ENCODE measurements at places on chromosomes 1 and 21. TPM values are rescaled to one million over a fixed set of nuclear protein-coding genes. Genes with fewer than 3 reads are reported as not detected.

The OPRD1 gene
- polyA plus RNA-seq, result 0.32 TPM

The MTMR11 gene
- 32.8 TPM for polyA plus RNA-seq

The FAM78B gene
- 1.1 TPM for polyA plus RNA-seq

- DNase-seq, result no peak
Measured at GRCh38 chr1:50265790-50266314, 157.1 kb downstream of the ELAVL4 start.

DNA sequence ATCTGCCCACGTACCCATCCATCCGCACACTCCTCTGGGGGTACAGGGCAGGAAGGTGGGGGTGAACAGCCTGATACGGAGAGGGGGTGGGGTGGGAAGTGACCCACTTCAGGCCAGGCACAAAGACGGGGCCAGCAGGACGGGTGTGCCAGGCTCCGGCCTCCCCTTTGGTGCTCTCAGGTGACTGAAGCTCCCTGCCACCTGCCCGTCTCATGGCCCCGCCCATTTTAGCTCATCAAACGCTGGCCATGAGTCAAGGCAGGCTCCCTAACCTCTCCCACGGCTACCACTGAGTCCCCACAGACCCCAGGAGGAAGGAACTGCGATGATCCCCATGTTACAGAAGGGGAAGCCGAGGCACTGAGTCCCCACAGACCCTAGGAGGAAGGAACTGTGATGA lies 109.6 kb downstream of the CRYAA start:
- no peak for DNase-seq

GRCh38 chr1:12296623-12297022 lies 66.8 kb downstream of the VPS13D start:
- no peak for DNase-seq

DNA sequence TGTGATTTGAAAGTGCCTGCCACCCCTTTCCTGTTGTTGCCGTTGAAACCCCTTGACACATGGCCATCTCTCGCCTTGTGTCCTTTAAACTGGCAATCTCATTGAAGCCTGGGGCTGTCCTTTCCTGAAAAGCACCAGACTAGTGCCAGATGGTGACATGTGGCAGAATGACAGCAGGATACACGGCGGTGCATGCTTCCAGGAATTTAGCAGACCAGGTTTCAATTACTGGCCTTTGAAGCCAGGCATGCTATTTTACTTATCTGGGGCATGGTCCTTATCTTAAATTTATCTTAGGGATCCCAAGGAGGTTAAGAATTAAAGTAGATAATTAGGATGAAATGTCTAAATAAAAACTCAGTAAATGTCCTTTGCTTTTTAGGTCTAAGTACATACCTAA lies 15.2 kb downstream of the PLPPR4 start:
- DNase-seq, result no peak

DNA sequence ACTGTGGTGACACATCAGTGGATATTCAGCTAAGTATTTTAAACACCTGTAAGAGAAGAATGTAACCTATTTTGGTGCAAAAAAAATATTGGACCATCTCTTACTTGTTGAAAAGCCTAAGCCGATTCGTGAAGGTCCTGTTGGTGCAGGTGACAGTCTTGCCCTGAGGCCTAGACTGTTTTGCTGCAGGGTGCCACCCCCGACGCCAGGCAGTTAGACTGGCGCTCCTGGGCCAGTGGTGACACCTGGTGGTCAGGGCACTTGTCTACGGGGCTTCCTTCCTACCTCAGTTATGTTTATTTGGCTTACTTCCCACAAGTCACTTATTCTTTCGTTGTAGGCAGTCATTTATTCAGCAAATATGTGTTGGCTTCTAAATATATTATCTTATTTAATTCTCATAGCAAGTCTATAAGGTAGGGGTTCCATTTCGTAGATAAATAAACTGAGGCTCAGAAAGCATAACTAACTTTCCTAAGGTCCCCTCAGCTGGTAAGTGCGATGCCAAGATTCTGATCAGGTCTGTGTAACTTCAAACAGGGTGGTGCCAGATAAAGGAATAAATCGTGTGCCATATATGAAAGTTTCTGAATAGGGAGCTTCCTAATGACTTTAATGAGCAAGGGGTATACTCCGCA lies 1.9 kb downstream of the EEIG2 start:
- DNase-seq, result no peak

DNA sequence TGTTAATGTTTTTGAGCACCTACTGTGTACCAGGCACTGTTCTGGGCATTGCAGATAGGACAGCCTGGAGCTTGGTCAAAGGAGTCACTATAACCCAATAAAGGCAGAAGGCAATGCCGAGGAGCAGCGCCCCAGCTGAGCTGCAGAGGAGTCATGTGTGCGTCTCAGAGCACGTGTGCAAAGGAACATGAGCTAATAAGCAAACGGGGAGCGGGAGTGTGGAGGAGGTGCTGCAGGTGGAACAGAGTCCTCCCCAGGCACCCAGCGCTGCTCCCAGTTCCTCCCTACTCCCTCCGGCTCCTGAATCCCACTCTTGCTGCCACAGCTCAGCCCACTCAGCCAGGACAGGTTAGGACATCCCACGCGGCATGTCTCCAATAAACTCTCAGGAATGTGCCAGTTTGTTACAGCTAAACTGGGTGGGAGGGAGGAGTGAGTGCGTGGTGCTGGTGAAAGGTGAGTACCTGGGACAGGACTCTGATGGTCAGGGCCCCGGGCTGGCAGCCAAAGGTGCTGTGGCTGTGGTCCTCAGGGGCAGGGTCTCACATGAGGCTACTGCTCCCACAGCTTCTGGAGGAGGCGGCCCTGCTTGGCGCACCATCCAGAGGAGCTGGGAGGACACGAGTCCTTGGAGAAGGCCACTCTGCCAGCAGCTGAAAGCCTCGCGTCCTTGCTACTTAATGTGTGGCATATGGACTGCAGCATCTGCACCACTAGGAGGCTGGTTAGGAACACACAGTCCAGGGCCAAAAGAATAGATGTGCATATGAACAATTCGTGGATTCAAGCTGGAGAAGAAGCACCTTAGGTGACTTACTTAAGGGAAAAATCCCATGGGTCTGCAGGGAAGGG lies 52.3 kb downstream of the GRIK3 start:
- no peak for DNase-seq

DNA sequence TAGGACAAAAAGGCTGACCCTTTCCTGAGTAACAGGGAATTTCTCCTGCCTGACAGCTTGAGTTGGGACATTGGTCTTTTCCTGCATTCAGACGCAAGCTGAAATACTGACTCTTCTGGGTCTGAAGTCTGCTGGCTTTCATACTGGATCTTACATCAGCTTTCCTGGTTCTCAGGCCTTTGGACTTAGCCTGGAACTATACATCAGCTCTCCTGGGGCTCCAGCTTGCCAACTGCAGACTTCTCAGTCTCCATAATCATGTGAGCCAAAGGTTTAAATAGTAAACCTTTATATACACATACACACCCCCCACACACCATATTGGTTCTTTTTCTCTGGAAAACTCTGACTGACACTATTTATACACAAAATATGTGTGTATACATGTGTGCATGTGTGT lies 59.0 kb upstream of the KCND3 start:
- no peak for DNase-seq

- DNase-seq, result no peak
Measured at GRCh38 chr1:20484519-20485462, 1.2 kb downstream of the CAMK2N1 start.
